Heart left ventricle (tissue), 16 donors: ENCODE measurements at places on chromosomes 12 and 14. TPM values are rescaled to one million over a fixed set of nuclear protein-coding genes. Genes with fewer than 3 reads are reported as not detected.

GRCh38 chr14:75340921-75341320 lies 62.3 kb downstream of the FOS start:
- peak; percentile 91 for DNase-seq

DNA sequence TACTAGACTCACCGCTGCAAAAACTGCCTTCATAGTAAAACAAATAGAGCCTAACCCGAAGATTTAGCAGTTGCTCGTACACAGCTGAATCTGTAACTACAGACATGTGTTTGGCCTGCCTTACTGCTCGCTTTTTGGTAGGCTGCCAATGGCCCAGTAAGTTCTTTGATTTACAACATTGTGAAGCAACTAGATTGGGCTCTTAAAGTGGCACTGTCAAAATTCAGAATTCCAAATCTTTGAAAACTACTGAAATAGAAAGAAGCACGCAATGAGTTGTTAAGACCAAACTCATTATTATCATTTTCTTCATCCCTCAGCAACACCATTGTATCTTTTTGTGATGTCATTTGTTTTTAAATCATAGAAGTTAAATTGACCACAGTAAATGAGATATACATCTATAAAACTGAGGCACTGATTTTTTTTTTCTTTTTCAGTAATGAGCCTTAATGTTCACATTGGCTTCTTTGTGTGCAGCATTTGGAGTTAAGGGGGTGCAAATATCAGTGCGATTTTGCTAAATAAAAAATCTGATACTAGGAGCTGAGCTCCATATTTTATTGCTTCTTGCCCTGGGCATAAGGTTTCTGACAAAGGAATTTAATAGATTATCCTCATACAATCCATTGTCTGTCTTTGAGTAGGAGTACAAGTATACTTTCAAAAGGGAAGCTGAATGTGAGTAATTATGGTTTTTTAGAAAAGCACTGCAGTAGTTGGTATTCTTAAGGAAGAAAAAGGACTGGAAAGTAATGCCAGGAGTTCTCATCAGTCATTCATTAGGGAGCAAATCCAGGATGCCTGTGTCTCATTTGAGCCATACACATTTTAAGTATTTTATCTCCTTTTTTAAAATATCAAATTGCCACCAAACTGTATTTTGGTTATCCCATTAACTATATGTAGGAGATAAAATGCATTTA lies 138.5 kb downstream of the KICS2 start:
- peak; percentile 85 for DNase-seq

DNA sequence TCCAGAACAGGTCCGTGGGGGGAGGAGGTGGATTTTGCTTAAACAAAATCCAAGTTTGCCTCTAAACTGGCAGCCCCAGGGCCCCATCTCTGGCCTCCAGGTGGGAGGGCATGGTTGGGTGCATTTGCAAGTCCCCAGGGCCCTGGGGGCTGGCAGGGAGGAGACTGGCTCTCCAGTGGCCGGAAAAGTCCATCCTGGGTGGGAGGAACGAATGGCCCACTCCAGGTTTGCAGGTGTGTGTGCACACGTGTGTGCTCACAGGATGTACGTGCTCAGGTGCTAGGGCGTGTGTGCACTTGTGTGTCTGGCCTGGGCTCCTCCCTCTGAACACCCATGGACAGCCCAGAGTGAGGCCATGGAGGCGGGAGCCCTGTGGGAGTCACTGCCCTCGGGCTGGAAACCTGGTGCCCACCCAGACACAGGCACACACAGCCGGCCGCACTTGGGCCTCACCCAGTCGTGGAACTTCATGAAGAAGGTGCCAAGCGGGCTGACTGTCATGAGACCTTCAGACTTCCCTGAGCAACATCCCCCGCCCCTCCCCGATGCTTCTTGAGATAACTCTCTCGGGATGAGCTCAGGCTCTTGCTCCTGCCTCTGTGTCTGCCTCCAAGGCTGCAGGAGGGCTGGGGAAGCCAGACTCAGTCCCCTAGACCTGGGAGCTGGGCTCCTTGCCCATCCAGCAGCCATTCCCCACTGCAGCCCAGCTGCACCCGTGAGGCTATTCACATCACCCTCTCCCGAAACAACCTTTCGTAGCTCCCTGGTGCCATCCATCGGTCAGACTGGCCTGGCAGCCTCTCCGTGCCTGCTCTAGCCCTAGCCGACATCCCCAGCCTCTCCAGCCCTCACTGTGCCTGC lies 9.4 kb downstream of the AHNAK2 start:
- DNase-seq = no peak

GRCh38 chr14:42980419-42980818 lies 1373.7 kb downstream of the LRFN5 start:
- DNase-seq = no peak

DNA sequence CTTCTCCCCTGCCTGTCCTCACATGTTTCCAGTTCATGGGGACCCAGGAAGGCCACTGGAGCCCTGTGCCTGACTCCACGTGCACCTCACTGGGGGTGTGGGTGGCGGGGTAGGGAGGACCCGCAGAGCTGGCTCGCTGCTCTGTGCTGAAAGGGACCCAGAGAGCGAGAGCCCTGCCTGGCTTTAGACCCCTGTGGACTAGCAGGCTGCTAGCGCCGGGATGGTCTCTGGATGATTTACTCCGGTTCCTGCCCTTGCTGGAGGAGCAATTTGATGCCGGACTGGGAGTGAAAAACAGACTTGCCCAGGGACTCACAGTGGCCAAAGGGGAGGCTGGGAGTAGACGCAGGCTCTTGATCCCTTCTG lies 49.0 kb downstream of the NTF3 start:
- no peak for DNase-seq

The MYF6 gene
- 0.21 TPM for total RNA-seq
